ENCODE measurements at places on chromosomes 5 and 9.
A peak's percentile ranks its signal among the peaks of the same experiment; 100 is the strongest.

DNA sequence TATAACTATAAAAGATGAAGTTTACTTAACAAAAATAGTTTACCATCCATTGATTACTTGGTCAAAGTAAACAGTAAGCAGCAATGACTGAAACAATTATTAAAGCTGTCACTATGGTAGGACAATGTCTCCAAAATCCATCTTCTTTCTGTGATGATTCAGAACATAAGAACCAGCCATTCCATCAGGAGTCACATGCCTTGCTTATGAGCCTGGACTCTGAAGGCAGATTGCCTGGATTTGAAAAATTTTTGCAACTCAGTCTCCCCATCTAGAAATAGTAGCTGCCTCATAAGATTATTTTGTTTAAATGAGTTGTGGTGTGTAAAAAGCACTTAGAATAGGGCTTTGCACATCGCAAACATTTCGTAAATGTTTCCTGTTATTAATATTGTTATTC is 136.2 kb downstream of the LIFR start:
- no peak for DNase-seq

DNA sequence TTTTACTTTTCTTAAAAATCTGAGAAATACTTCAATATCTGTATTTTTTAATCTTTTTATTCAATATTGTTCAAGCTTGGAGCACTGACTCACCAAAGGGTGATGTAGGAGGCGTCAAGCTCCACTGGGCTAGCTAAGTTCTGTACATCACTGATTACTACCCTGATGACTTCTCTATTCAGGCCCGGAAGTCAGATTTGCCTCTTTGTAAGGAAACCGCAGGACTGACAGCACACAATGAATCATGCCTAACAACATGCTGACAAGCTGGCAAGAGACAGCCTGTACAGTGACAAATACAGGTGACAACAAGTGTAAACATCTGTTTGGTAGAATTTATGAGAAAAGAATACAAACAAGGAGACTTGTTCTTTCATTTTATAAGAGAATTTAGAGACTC is 627.9 kb upstream of the RORB start:
- no peak for DNase-seq

- DNase-seq, result peak; percentile 90
Observed at GRCh38 chr9:136267261-136268111, 21.9 kb upstream of the QSOX2 start.

GRCh38 chr5:16970826-16971225 is 34.7 kb upstream of the MYO10 start:
- no peak for DNase-seq

- no peak for DNase-seq
Observed at GRCh38 chr5:148561801-148562311, 92.5 kb downstream of the HTR4 start.

GRCh38 chr5:41815261-41815660 is 55.0 kb downstream of the OXCT1 start:
- DNase-seq, result no peak

DNA sequence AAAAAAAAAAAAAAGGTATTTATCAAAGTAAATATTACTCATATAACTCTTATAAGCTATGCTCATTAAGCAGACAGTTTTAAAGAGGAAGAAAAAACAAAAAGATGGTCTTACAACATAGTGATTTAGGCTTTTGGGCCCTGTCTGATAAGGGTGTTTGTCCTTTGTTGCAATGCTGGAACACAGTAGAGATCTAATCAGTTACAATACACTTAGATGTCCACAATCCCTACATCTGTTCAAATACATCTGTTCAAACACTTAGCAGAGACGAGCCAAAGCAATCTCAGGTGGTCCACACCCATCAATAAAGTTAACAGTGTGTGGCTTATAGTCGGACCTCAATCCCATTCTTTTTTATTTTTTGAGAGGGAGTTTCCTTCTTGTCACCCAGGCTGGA is 11.0 kb downstream of the PRXL2C start:
- DNase-seq, result no peak

DNA sequence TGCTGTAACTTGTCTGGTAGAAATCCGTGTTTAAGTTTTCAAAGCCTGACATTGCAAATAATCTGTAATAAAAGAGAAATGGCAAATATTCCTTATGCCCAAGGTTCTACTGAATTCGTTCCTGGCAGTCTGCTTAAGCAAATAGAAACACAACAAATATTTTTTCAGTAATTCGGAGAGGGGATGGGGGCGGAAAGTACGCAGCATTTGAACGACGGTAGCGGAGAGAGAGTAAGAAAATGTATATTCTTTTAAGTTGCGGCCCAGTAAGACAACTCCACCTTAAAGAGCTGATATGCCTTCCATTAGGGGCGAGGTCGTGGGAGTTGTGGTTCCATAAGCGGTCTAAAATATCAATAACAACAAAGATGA is 569 bp downstream of the YIPF5 start:
- DNase-seq, result no peak

- DNase-seq, result no peak
Observed at GRCh38 chr5:141382469-141383294, at the start of gene PCDHGA7. Gene PCDHGA7 (plus strand): TSS chr5:141382742. CDS start chr5:141382900, 158 bp downstream.

GRCh38 chr5:127586066-127586770 is 62.7 kb upstream of the CTXN3 start:
- no peak for DNase-seq

DNA sequence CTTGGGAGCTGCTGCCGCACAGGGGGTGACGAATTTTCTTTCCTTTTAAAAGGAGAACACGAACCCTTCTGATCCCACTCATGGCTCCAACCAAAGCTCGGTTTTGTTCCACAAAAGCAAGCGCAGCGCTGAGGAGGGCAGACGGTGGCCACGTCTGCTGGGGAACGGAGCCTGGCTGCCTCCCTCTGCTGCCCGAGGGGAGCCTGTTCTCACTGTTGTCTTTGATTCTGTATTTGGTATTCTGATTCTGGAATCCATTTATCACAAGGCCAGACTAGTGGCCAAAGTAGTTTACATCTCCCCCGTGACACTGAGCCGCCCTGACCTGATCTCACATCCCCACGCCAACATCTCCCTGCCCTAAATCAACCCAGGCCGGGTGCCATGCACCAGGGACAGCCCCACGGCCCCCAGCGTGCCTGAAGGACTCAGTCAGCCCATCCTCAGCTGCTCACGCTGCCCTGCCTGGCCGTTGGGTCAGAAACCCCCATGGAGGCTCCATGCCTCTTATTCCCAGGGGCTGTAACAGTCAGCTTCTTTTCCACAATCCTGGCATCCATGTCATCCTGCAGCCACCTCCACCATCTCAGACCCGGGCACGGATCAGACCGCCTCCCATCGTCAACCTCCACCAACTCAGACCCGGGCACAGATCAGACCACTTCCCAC is 6.7 kb upstream of the NSMF start:
- DNase-seq, result no peak

GRCh38 chr5:81161012-81161601 is 72.0 kb upstream of the CKMT2 start:
- no peak for DNase-seq

DNA sequence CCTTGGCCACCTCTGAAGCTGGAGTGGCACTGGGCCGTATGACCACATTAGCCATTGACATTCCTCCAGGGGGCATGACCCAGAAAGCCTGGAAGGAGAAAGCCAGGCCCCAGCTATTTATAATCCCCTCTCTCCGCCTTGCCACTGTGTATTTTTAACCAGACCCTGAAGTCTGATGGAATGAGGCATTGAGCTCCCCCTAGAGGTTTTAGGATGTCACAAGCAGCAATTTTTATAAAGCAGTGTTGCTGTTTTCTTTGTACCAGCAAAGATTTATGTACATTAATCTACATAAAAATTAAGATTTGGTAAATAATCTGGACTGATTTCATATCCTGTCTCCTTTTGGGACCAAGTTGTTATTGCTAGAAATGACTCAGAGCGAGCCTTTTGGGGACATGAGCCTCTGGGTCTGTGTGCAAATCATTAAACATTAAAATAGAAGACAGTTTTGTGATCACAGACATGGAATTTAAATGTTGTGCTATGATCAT is 127.1 kb downstream of the TRIO start:
- peak; percentile 91 for DNase-seq

- no peak for DNase-seq
Observed at GRCh38 chr9:34793428-34793827, 83.5 kb upstream of the CCL21 start.

DNA sequence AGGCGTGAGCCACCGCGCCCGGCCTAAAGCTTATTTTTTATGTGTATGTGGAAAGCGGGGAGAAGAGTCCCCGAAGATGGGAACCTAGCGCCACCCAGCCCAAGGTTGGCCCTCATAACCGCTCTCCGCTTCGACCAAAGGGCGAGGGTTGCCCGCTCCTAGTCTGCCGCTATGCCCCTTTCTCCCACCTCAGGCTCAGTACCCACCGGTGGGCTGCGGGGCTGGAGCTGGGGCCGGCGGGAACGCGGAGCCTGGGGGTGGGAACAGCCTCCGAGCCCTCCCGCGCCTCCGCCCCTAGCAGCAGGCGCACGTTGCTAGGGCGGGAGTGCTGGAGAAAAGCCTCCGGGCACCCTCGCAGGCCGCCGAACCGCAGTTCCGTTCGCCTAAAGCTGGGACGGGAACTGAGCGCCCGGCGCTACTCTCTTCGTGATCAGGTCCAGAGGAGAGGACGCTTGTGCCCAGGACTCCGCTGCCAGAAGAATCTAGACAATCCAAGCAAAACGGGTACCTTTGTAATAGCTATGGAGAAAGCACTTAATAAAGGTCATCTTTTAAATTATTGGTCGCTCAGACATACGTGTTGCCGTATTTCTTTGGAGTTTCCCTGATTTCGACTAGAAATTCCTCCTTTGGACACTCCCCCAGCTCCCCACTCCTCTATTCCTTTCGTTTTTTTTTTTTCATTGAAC is at the start of gene WDR31:
TSS of gene WDR31 (minus strand) at position 265 of the 689 bp plus-strand sequence. CDS start 8,253 bp downstream, outside the sequence.
- DNase-seq, result peak; percentile 90

GRCh38 chr9:128335161-128335560 is 5.2 kb upstream of the SLC27A4 start:
- no peak for DNase-seq

DNA sequence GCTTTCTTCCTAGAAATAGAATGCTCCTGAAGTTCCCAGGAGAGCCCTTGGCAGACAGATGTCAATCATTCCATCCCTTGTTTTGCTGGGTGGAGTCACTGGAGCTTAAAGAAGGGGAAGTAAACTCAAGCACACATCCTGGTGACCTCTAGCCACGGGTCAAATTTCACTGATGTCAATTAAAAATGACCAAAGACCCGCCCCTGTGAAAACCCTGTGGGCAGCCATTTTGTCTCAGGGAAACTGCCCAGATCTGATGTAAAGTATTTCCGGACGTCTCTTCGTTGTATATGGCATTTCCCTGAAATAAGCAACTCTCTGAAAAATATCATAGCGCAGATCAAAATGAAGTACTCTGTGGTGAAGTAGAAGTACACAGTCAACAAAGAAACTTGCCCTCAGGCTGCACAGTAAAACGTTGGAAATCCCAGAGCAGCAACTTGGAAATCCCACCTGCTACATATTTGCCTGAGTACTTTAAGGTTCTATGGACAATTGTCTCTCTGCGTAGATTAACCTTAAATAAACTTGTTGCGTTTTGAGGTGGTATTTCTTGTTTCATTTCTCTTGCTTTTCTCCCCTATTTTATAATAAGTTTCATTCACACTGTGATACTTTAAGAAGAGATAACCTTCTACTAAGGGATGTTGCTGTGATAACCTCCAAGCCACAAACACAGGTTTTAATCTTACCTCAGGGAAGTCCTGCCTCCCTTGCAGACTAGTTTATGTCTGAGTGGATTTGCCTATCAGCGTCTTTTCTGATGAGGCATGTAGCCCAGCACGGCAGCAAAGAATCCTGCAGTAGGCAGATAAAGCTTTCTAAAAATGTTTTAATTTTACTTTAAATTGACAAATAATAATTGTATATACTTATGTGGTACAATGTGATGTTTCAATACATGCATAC is 60.9 kb upstream of the PIP5K1B start:
- peak; percentile 19 for DNase-seq

- DNase-seq, result no peak
Observed at GRCh38 chr5:62312036-62312435, 6.0 kb downstream of the KIF2A start.

GRCh38 chr5:68942169-68942568 is 151.6 kb upstream of the SLC30A5 start:
- no peak for DNase-seq

- peak; percentile 96 for DNase-seq
Observed at GRCh38 chr9:127561491-127562278, 50.4 kb upstream of the STXBP1 start.

DNA sequence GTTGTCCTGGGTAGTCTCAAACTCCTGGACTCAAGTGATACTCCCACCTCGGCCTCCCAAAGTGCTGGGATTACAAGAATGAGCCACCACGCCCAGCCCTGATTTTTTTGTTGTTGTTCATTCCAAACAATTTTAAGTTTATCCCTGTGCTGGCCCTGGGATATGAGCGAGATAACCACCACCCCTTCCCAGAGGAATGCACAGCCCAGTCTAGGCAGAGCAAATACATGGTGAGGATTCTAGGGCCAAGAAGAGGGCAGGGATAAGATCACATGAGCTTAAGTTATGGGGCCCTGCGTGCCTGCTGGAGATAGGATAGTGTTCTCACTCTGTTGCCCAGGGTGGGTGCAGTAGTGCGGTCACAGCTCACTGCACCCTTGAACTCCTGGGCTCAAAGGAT is 21.0 kb upstream of the TOR1B start:
- DNase-seq, result no peak

DNA sequence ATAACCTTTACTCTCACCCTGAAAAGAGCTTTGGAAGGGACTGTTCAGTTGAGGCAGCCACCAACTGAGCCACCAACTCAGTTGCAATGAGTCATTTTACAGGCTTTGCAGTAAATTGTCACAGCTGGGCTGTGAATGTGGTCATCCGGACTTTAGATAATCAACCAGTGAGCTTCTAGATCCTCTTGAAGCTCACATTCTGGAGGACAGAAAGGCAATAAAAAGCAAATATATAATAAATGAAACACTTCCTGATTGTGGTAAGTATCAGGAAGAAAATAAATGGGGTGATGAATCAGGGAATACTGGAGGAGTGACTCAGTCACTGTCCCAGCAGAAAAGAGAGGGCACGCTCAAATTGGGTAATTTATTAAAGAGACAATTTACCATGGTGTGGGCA is 13.2 kb upstream of the C5orf58 start:
- DNase-seq, result peak; percentile 31

GRCh38 chr9:79430619-79431018 is 141.1 kb upstream of the TLE4 start:
- no peak for DNase-seq

DNA sequence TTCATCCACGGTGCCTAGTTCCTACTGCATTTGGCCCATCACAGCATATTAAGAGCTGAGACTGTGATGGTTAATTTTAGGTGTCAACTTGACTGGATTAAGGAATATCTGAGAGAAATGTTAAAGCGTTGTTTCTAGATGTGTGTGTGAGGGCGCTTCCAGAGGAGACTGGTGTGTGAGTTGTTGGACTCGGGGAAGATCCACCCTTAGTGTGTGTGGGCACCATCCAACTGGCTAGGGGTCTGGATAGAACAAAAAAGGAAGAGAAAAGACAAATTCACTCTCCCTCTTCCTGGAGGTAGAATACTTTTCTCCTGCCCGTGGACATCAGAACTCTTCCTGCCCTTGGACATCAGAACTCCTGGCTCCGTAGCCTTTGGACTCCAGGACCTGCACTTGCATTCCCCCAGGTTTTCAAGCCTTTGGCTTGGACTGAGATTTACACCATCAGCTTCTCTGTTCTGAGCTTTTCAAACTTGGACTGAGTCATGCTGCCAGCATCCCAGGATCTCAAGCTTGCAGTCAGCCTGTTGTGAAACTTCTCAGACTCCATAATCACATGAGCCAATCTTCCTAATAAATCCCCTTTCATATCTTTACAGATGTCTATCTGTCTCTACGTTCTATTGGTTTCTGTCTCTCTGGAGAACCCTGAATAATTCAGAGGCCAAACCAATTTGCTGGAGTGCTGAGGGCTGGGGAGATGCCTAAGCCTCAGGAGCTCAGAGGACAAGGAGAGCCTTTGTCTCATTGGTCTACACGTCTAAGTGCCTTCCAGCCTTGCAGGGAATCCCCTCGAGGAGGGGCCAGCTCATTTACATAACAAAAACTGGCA is 164.5 kb downstream of the DCP2 start:
- DNase-seq, result peak; percentile 60

Measured in mesendoderm (in vitro differentiated cells).